ENCODE measurements at places on chromosomes 11 and 22.

DNA sequence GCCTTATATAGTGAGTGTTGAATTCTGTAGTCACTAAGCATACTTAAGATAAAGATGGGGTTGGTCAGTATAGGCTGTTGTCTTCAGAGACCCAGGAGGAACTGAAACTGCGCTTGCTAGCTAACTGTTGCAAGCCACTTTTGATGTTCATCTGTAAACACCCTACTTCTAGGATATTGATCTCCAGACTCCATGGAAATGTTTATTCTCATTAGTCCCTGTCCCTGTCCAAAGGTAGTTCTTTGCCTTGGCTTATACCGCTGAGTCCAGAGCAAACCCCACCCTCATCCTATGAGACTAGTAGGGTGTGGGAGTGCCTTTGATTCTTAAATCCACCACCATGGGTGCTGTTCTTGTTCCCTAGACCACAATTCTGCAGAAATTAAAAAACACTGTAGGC lies 36.4 kb downstream of the DEPDC5 start:
- DNase-seq = no peak

DNA sequence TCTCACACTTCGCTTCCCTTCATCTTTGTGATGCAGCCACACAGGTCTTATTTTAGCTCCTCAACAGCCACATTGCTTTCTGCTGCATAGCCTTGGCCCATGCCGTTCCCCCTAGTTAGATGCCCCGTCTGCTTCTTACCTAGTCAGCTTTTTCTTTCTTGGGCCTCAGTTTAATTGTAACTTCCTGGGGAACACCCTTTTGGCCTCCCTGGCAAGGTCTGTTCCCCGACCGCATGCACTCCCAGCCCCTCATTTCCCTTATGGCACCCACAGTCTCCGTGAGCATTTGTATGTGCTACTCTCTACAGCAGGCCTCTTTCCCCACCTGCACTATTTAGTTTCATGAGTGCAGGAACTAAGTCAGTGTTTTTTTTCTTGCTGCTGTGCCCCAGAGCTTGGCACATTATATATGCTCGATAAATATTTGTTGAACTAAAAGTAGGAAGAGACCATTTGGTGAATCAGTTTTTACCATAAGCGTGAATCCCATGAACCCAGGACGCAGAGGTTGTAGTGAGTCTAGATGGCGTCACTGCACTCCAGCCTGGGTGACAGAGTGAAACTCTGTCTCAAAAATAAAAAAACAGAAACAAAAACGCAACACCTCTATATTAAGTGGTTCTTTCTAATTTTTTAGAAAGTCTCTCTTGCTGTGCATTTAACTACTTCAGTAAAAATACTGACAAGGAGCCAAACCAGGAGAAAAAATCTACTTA lies 38.5 kb downstream of the TNRC6B start:
- DNase-seq = no peak

- no peak for DNase-seq
Measured at GRCh38 chr11:36122671-36123070, 166.6 kb downstream of the COMMD9 start.

GRCh38 chr11:76388408-76388807 lies 7.3 kb downstream of the GVQW3 start:
- DNase-seq = no peak

- no peak for DNase-seq
Measured at GRCh38 chr22:40853961-40854360, 2.5 kb downstream of the ST13 start.

GRCh38 chr11:17988465-17988864 lies 24.4 kb downstream of the SERGEF start:
- no peak for DNase-seq

DNA sequence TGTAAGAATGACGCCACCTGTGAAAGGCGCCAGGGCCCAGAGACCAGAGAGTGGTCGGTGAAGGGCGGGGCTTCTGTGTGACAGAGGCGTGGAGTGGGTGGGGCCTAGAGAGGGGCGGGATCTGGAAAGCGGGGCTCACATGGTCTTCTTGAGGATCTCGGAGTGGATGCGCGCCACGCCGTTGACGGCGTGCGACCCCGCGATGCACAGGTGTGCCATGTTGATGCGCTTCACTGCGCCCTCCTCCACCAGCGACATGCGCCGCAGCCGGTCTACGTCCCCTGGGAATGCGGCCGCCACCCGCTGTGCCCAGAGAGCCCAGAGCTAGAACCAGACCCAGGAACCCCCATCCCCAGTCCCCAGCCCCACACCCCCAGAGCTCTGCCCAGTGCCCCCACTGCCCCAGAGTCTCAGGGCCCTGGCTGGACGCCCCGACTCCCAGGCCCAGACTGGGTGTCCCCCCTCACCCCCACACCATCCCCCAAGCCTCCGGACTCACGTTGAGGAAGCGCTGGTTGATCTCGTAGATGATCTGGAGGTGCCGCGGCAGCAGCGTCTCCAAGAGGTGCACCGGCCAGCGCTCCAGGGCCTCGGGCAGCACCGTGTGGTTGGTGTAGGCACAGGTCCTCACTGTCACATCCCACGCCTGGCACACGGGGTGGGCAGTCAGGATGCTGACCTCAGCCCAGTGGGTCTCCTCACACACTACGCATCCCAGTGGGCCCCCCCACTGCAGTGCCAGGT lies 6.2 kb downstream of the PYGM start:
- no peak for DNase-seq

Measured in NCI-H1417 treated with DMSO at 0.1 percent for 48 hours (cell line).